NCI-H526 treated with DMSO at 0.1 percent for 48 hours (cell line): ENCODE measurements at places on chromosomes 7 and 10.

DNA sequence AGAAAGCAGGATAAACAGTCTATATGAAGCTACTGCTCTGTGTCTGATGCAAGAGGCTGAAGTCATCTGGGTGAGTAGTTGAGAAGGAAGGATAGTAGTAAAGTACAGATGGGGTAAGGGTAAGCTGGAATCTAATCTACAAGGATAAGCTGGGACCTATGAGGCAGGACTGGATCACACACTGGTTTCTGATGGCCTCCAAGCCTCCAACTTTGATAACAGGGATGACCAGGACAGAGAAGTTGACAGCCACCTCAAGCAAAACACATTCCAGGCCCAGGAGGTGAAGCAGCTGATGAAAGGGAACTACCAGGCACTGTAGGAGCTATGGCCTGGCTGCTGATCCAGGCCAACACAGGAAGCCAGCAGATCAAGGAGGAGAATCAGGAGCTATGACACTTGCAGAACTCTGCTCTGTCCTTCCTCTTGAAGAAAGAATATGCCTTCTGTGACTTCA lies 278.1 kb upstream of the TMEM229A start:
- DNase-seq: no peak

GRCh38 chr10:98646998-98647917 lies 200.5 kb upstream of the HPS1 start:
- DNase-seq: no peak

- DNase-seq: no peak
These were observed 262.0 kb downstream of the PRPF18 start for GRCh38 chr10:13848520-13849445.

DNA sequence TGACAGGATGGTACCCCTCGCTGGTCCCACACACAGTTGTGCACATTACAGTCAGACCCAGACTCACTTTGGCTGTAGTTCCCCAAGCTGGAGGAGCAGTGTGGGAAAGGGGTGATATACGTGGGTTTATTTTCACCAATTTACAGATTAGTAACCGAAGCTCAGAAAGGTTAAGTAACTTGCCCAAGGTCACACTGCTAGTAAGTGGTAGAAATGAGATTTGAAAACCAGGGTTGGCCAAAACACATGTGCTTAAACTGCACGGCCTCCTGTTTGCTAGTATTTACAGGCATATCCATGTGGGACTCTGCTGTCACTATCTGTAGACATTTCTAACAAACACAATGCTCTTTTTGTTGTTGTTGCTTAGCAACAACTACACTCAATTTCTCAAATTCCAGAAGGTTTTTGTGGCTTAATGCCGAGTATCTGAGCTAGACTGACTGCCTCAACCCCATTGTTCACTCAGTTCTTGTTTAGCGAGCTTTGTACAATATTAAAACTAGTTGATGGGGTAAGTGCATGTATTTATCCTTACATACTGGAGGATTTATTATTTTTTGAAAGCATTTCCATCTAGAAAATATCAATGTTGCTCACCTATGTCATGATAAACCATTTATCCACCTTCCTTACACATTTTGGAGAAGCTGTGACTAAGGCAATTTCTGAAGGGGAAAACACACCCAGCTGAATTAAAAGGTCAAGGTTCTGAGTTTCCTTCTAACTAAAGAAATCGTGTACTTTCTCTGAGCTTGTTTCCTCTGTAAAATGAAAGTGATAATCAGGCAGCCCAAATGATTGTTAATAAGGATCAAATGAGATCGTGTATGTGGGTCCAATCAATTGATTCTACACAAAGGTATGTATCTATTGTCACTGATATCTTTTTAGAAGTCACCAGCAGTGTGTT lies 5.3 kb upstream of the TMEM139 start:
- DNase-seq: no peak

- DNase-seq: peak; percentile 55
These were observed 342.7 kb upstream of the KLF6 start for GRCh38 chr10:4127518-4128315.

DNA sequence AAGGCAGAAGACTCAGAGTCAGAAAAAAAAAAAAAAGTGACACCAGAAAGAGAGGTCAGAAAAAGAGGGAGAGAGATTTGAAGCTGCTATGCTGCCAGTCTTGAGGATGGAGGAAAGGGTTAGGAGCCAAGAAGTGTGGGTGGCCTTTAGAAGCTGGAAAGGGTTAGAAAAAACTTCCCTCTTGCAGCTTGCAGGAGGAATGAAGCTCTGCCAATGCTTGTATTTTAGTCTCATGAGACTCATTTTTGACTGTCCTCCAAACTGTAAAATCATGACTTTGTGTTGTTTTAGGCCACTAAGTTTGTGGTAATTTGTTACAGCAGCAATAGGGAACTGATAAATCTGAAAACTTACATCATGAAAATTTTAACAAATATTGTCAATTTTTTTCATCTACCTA lies 127.7 kb upstream of the NOBOX start:
- DNase-seq: no peak

GRCh38 chr7:17153536-17153935 lies 144.9 kb upstream of the AHR start:
- DNase-seq: no peak

GRCh38 chr7:75621124-75621523 lies 117.6 kb downstream of the HIP1 start:
- no peak for DNase-seq

GRCh38 chr7:151115121-151115835 lies 29.0 kb downstream of the AGAP3 start:
- DNase-seq: no peak

DNA sequence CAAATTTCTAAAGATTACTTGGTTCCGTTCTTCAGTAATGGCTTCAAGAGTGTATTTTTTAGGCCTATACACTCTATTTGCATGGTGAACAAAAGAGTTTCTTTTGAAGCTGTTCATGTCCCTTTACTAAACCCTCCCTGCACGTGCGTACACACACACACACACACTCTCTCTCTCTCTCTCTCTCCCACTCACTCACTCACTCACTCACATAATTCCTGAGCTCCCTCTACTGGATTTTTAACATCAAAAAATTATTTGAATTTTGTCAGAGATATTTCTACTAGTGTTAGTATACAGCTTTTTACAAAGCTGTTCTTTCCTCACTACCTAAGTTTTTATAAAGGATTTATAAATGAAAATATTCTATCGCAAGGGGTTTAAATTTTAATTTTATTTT lies 85.9 kb downstream of the UBE3C start:
- DNase-seq: no peak
